ENCODE measurements at places on chromosomes 6 and 20. TPM values are rescaled to one million over a fixed set of nuclear protein-coding genes. Genes with fewer than 3 reads are reported as not detected.

PHACTR1 gene
- total RNA-seq: not detected

GRCh38 chr6:56047931-56048540 is 172.6 kb upstream of the BMP5 start:
- no peak for DNase-seq
- no peaks in the 10 kb centered on the region for H3K4me1 ChIP-seq
- no peaks in the 10 kb centered on the region for H3K36me3 ChIP-seq

- DNase-seq: no peak
- no peaks in the 10 kb centered on the region for H3K4me1 ChIP-seq
- H3K36me3 ChIP-seq: no peaks in the 10 kb centered on the region
- H3K4me3 ChIP-seq: no peak overlapping the region
- H3K27ac ChIP-seq: no peak overlapping the region
These were observed 56.1 kb downstream of the MACROD2 start for GRCh38 chr20:14051454-14051853.

DNA sequence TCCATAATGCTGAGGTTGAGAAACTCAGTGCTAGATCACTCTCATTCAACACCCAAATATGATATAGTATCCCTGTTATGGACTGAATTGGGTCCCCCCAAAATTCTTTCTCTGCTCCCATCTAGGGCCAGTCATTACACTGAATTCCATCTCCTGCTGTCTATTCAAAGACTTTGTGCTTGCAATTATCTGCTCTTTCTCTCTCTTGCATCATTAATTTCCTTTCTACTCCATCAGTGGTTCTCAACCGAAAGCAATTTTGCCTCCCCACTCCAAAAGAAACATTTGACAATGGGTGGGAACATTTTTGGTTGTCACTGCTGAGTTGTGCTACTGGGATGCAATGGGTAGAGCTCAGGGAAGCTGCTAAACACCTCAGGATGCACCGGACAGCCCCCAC is 271.5 kb upstream of the CDYL start:
- no peak overlapping the region for H3K27ac ChIP-seq
- H3K27me3 ChIP-seq: no peaks in the 10 kb centered on the region
- DNase-seq: no peak
- no peak overlapping the region for H3K4me3 ChIP-seq

GRCh38 chr6:13172291-13172690 is 156.0 kb downstream of the TBC1D7 start:
- no peak overlapping the region for H3K4me3 ChIP-seq
- no peaks in the 10 kb centered on the region for H3K4me1 ChIP-seq
- no peaks in the 10 kb centered on the region for H3K36me3 ChIP-seq

DEFB116 gene
- total RNA-seq: not detected

RRAGD gene
- total RNA-seq: 0.39 TPM

SOBP gene
- 6.9 TPM for total RNA-seq

DNA sequence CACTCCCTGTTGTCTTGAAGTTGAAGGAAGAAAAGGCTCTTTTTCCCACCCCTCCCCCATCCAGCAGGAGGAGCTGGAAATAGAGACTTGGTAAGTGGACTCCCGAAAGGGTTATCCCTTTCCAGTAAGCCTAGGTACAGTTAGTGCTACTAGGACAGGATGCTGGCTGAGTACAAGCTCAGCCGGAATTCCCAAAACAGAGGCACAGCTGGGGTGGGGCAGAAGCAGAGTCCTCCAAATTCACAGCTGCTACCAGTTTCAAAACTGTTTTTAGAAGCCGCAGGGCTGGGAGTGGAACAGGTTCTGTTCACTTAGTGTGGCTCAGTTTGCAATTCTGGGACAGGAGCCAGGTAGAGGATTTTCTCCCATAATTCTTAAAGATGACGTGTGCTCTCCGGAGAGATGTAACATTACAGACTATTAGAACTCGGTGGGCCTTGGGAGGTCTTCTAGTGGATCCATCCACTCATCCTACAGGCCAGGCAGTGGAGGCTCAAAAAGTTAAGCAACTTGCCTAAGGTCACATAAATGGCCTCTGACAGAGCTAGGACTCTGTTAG is 19.0 kb upstream of the UTRN start:
- H3K4me1 ChIP-seq: peaks cover 41% of the 10 kb centered on the region
- no peaks in the 10 kb centered on the region for H3K27me3 ChIP-seq
- peak overlapping the region; percentile 54 for H3K4me3 ChIP-seq
- no peaks in the 10 kb centered on the region for H3K36me3 ChIP-seq
- DNase-seq: no peak

GRCh38 chr6:130259557-130259956 is 36.8 kb upstream of the SAMD3 start:
- DNase-seq: no peak
- H3K36me3 ChIP-seq: no peaks in the 10 kb centered on the region
- no peak overlapping the region for H3K4me3 ChIP-seq
- H3K27me3 ChIP-seq: no peaks in the 10 kb centered on the region

JPH2 gene
- not detected for total RNA-seq

EDEM2 gene
- 46.9 TPM for total RNA-seq

METTL24 gene
- total RNA-seq: not detected

DNA sequence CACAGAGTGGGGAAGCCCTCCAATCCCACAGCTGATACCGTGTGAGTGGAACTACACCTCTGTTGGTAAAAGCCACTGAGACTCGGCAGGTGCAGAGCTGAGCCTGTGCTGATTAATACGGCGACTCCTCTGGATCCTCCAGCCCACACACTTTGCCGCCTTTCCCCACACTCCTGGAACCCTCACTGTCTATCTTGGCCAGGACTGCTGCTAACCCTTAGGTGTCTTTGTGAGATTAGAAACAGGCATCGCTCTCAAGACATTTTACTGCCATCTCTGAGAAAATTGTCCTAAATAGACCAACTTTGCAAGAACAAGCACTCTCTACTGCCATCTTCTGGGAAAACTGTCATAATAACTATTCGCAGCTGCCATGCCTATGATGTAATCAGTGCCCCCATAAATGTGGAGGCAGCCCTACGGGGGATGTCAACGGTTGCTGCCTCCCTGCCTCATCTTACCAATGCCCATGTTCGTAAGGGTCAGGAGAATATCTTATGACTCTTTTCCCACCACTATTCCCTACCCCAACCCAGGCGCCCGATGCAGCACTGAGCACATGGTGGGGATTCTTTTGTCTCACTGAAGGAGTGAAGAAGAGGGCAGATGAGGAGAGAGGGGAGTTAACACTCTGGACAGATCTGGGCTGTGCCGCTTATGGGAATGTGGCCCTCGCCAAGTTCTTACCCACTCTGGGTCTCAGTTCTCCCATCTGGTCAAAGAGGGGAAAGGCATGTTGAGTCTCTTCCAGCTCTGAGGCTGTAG is 26.1 kb upstream of the KCNB1 start:
- H3K36me3 ChIP-seq: no peaks in the 10 kb centered on the region
- peak; percentile 56 for DNase-seq
- H3K27ac ChIP-seq: no peak overlapping the region
- no peak overlapping the region for H3K4me3 ChIP-seq
- H3K4me1 ChIP-seq: no peaks in the 10 kb centered on the region

- H3K4me3 ChIP-seq: no peak overlapping the region
- peaks cover 34% of the 10 kb centered on the region for H3K4me1 ChIP-seq
- H3K27ac ChIP-seq: no peak overlapping the region
- no peaks in the 10 kb centered on the region for H3K36me3 ChIP-seq
- no peak for DNase-seq
These were observed 11.5 kb downstream of the PXT1 start for GRCh38 chr6:36431197-36431596.
